Left cardiac atrium (tissue), 4 donors: ENCODE measurements at places on chromosomes 5 and 9. TPM values are rescaled to one million over a fixed set of nuclear protein-coding genes. Genes with fewer than 3 reads are reported as not detected.

DNA sequence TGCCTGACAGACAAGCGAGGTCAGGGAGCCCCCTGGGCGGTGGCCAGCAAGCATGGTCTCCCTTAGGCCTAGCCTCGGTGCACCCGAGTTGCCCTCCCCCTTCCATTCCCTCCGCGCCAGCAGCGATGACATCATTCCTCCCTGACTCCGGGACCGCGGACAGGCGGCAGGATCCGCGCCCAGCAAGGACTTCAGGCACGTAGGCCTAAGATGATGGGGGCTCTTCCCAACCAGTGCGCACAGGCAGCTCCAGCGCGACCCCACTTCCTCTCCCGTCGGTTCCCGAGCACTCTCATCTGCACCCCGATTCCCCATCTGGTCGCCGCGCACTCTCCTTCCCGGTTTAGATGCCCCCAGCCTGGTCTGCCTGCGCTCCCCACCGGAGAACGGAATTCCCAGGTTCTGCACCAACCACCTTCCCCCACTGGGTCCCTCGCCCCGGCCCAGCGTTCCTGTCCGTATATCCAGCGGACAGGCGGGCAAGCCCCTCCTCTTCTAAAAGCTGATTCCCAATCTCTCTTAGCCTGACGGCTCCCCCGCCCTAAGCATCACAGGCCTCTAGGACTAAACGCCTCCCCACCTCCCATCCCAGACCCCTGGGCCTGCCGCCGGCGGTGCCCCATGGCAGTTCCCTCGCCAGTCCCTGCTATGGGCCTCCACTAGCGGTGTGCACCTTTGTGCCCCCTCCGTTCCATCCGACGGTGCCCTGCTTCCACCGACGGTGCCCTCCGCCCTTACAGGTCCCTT lies 931 bp downstream of the FAM219A start:
- peak; percentile 86 for DNase-seq

GRCh38 chr9:110099236-110100095 lies 108.5 kb downstream of the C9orf152 start:
- DNase-seq = peak; percentile 30

- no peak for DNase-seq
Measured at GRCh38 chr9:135017899-135018298, 69.6 kb upstream of the OLFM1 start.

The TBC1D9B gene
- 43.5 TPM for total RNA-seq

- no peak for DNase-seq
Measured at GRCh38 chr9:121654499-121655140, 3.2 kb downstream of the DAB2IP start.

- DNase-seq = no peak
Measured at GRCh38 chr5:13378091-13378490, 566.4 kb downstream of the DNAH5 start.

The PCA3 gene
- total RNA-seq = not detected
